Umbilical cord (tissue), 2 donors: ENCODE measurements at places on chromosomes 5 and 9. TPM values are rescaled to one million over a fixed set of nuclear protein-coding genes. Genes with fewer than 3 reads are reported as not detected.

Gene PTGR1
- total RNA-seq: 21.7 TPM

Gene DNAI1
- total RNA-seq: not detected

DNA sequence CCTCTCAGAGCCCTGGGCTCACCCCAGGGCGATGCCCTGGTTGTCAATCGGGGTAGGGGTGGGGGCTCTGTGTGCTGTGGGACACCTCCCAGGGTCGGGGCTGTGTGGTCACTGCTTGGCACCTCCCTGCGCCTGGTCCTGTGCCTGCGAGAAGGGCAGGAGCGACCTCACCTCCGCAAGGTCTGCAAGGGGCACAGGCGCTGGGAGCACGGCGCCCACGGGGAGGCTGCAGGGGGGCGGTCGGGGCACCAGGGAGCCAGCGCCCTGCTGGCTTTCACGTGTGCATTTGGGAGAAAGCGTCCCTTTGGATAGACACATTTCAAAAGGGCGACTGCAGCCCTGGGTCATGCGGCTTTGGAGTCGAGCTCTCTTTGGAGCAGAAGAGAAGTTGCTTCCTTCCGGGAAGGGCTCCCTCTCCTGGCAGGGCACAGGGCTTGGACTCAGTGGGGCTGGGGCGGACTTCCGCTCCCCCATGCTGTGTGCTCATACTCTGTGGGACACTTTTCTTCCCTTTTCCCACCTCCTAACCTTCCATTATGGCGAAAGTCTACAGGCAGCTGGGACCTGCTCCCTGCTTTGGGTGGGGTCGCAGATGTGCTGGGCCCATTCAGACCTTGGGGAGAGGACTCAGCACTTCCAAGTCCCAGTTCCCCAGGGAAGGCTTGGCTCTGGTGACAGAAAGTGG, 52.9 kb upstream of the SLC28A3 start:
- no peak for DNase-seq

Gene ENHO
- total RNA-seq: not detected

DNA sequence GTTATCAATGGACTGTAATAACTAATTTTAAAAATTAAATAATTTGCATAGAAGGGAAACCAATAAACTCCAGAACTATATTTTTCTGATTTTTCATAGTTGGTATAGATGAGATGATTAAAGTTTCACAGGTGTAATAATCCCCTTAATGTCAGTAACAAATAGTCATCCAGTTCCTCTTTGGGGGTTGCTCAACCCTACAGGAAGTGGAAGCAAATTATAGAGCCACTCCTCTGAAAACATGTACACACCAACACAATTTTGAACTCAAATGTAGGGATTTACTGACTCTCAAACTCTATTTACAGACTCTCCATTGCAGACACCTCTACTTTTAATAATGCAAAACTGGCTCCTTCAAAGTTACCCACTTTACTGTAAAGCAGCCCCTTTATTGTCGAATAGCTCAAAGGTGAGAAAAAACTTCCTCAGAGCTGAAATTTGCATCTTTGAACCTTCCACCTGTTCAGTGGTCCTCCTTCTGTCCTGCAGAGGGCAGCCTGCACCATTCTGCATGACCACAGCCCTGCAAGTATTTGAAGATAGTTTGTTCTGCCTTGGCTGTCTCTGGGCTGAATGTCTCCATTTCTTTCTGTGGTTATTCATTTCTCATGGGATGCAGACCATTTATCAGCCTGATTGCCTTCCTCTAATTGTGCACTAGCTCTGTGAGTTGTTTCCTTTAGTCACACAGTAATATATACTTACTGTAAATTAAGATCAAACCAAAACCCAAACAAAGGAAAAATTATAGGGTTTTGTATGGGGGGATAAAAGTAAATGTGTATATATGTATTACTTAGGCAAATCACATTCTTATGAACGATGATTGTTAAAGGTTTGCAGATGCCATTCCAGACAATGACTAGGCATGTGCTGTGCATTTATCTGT, 383.2 kb upstream of the SGCD start:
- DNase-seq: peak; percentile 53

Gene TRIP13
- 2.9 TPM for total RNA-seq

Gene PRR7
- not detected for total RNA-seq

DNA sequence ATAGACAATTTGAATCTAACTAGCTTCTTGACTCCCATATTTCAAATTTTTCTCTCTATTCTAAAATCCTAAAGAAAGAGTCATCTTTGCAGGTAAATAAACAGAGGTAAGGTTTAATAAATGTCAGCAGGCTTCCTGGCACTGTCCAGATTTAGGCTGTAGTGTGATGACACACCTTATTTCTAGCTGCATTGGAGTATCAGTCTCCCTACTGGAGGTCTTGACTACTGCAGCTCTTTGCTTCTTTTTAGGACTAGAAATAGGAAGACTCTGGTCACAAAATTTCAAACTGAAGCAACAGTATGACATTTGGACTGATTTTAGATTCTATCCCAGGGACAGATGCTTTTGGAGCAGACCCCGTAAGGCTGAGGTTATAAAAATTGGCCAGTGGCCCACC, 40.7 kb upstream of the PPP3R2 start:
- DNase-seq: no peak

GRCh38 chr5:137372016-137372772, 126.9 kb downstream of the SPOCK1 start:
- DNase-seq: no peak

Gene URM1
- total RNA-seq: 29.1 TPM

- no peak for DNase-seq
These were observed 6.9 kb upstream of the CTSL start for GRCh38 chr9:87718852-87719612.

DNA sequence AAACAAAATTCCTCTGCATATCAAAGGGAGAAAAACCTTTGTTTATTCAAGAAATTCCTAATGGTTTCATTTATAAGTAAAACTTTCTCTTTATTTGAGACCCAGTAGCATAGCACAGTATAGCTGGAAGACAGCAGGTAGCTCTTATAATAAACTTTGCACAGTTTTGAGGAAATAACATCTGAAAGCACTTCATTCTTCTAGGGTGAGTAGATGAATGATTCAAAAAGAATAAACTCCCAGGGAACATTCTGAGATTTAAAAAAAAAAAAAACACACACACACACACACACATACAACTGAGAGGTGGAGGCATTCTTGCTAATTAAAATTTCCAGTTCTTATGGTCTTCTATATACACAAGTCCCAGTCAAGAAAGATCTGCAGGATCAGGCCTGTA, 197.3 kb downstream of the BNC2 start:
- DNase-seq: no peak

DNA sequence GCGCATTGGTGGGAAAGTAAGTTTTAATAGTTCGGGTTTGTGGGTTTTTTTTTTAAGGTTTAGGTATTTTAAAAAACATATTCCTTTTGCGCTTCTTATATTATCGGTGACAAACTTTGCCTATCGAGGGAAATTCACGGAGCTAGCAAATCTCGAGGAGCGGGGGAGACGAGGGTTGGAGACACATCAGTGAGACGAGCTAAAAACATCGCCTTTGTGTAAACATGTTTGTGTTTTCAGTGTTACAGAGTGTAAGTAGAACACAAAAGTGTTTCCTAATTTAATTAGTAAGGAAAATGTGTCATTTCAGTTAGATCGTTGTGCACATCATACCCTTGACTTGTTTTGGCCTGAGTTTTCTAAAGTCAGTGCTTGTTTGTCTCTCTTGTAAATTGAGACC, 945 bp downstream of the BTF3 start:
- DNase-seq: no peak

DNA sequence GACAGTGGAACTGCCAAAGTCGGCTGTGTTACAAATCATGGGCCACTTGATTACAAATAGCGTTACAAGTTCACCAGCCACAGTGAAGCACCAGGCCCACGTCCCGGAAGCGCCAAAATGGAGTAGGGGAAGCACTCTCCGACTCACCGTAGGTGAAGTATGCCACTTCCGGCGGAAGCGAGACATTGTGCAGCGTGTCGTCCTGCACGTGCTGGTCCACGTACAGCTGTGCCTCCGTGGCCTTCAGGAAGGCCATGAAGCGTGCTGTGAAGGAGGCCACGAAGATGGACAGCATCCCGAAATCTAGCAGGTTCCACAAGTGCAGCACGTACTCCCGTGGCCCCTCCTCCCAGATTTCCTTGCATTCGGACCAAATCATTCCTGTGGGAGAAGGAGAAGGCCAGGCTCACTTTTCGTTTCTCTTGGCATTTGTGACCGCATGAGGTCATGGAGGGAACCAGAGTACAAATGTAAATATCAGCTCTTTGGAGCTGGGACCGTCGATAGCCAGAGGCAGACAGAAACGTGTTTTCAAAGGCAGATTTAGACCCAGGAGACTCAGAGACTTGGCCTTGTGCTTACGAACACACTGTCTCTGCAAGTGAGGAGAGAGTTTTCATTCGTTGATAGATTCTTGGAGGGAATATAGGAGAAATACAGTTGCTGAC, 58.7 kb upstream of the SMIM32 start:
- DNase-seq: no peak

DNA sequence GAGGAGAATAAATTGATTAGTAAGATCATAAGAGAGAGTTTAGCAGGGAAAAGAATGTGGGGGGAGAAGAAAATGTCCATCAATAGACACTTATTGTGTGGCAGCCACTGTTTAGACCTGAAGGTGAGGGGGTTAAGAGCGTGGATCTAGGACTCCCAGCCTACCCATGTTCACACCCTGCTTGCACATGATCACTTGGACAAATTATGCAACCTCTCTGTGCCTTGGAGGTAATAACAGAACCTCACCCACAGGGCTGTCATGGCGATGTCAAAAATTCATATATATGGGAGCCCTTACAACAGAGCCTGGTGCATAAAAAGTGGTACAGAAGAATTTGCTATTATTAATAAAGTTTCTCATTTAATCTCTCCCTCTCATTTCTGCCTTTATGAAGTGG, 86.0 kb upstream of the EQTN start:
- DNase-seq: no peak

DNA sequence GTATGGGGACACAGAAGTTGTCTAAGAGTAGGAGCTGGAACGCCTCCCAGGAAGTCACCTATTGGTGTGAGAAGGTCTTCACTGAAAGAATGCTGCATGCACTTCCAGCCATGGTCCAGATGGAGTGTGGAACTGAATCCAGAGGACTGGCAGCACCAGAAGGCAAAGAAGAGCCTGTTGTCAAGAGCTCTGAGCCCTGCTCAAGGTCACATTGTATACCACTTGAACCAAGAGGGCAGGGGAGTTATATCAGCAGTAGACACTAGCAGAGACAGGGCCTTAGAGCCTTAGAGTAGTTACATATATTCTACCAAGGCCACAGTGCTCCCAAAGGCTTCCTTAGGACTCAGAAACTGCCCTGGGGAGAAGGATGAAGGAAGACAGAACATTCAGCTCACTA, 130.8 kb upstream of the POC5 start:
- DNase-seq: no peak

DNA sequence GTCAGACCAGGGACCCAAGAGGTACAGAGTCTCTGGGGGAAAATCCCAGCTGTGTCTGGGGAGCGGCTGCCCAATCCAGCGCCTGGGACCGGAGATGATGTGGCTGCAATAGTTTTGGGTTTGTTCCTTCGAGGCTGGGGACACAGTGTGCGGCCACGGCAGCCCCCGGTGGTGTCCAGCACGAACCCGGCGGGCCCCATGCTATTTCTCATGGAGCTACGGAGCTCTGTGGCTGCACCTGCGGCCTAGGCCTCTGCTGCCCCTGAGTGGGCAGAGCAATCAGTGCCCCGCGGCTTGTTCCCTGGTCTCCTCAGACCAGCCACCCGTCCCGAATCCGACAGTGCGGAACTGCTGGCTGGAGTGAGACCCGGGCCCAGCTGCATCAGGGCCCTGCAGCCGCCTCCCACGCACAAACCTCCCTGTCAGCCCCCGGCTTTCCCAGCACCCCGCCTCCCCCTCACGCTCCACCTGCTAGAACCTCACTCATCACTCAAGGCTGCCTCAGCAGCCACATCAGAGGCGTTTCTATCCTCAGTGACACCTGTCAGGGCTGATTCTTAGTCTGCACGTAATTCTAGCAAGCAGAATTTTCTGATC, 29.0 kb downstream of the SARDH start:
- DNase-seq: no peak

Gene TICAM2
- 3.1 TPM for total RNA-seq

Gene TRIM23
- total RNA-seq: 25.3 TPM

- no peak for DNase-seq
These were observed 10.0 kb upstream of the FAM169A start for GRCh38 chr5:74875994-74876791.

DNA sequence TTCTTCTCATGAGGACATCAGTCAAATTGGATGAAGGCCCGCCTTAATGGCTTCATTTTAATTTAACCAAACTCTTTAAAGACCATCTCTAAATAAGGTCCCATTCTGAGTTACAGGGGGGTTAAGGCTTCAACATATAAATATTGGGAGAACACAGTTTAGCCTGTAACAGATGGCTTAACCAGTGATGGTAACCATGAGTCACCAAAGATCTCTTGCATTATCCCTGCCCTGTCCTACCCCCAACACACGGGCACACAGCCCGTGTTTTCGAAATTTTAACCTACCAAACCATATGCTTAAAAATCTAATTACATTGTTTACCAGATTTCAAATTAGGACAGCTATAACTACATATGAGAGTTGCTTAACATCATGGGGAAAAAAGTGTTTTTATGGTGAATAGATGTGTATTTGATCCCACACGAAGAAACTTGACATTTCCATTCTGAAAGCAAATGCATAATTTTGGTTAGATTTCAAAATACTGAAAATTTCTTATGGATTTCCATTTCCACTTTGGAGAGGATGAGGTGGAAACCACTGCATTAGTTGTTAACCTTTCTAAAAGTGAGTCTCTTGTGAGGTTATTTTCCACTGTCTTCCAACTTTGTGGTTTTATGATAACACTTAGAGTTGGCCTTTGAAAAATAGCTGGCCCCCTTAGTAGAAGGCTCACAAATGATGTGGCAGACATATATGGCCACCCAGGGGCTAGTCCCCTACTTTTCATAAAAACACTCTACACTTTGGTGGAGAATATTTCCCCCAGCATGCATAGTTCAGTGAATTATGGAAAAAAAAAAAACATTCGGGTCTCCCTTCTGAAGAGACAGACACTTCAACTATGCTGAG, 849.3 kb downstream of the TLE1 start:
- no peak for DNase-seq

Gene ADAMTS19
- 40.4 TPM for total RNA-seq

GRCh38 chr5:144187699-144188294, 17.1 kb downstream of the KCTD16 start:
- DNase-seq: peak; percentile 89

DNA sequence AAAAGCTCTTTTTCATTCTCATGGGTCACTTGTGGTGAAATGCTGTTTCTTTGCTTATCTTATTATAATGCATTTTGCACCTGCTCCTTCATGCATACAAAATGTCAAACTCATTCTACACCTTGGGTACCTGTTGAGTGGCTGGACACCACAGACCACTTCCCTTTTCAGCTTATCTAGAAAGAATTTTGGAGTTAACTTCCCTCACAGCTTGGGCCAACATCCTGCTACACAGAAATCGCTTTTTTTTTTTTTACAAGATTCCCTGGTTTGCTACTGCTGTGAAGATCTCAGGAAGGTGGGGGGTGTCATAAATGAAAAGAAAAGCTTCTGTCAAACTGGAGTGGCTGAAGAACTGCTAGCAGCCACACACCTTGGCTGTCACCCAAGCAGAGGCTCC, 2.6 kb downstream of the REXO4 start:
- no peak for DNase-seq

Gene MATR3
- 250 TPM for total RNA-seq

Gene CCDC152
- 5.5 TPM for total RNA-seq

Gene CDO1
- not detected for total RNA-seq

GRCh38 chr5:134072471-134073210, 41.8 kb upstream of the TCF7 start:
- DNase-seq: no peak

- no peak for DNase-seq
These were observed 106.7 kb downstream of the ADAMTS2 start for GRCh38 chr5:179238628-179238970.

- no peak for DNase-seq
These were observed 120.5 kb downstream of the PAX5 start for GRCh38 chr9:36913393-36914211.

Gene NOXA1
- total RNA-seq: not detected
